ENCODE measurements at places on chromosomes 12 and 14. TPM values are rescaled to one million over a fixed set of nuclear protein-coding genes. Genes with fewer than 3 reads are reported as not detected.
A peak's percentile ranks its signal among the peaks of the same experiment; 100 is the strongest.

DNA sequence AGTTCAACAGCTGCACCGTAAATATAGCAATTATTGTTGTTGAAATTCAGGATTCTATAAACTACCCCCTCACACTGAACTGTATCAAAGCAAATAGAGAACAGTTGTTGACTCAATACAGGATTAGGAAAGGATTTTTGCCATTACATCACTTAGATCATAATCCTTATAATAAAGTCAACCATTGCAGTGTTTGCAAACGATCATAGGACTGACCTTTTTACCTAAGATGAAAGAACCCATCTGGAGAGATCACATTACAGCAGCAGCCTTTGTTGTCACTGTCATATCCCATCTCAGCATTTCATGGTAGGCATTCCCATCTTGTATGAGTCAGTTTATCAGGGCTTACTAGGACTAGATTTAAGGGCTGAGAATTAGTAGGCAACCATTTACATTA lies 96.1 kb downstream of the IPO8 start:
- no peak for DNase-seq

The NXPH4 gene
- not detected for total RNA-seq

DNA sequence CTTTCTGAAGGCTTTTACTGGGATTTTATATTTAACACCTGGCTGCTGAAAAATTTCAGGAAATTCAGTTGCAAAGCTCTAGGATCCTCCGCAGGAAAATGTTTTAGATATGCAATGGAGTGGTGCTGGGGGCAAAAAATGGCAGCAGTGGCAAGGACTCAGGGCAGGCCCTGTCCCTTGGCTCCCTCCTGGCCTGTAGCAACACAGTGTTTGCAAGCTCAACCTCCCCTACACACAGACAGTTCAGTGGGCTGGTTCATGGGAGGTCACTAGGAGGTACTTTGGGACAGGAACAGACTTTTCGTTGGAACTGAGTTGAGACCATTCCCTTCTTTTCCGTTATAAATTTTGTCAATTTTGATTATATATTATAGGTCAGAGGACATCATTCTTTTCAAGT lies 270.4 kb downstream of the ADAMTS20 start:
- DNase-seq = no peak

DNA sequence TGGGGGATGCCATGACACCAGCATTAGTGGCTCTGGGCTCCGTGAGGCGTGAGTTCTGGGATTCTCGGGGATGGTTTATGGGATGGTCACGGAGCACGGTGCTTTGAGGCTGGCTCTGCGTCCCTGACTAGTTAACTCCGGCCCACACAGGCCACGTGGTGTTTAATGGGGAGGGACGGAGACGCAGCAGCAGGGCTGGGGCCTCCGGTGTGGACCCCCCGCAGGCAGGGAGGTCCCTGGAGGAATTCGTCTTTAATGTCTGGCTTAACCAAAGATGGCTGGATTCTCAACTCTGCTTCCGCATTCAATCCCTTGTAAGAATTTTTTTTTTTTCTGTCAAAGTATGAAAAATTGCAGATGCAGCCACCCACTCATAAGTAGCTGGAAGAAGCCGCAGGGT lies 86.4 kb upstream of the RFLNA start:
- no peak for DNase-seq

DNA sequence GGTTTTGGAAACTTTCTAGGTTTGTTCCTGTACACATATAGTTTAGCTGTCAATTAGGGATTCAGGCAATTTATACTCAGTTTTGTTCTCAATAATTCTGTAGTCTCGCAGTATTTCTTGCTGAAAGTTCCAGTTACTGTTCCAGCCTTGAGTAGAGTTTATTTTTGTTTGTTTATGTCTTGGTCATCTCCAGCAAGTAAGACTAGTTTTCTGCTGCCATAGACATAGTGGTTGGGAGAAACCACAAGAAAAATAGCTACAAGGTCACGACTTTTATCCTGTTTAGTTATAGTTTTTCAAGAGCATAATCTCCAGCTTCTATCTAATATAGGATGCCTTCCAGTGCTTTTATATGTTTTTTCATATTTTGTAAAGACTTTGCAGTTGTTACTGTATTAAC lies 99.6 kb upstream of the FOXG1 start:
- no peak for DNase-seq

The TMEM30B gene
- total RNA-seq = 2.7 TPM

DNA sequence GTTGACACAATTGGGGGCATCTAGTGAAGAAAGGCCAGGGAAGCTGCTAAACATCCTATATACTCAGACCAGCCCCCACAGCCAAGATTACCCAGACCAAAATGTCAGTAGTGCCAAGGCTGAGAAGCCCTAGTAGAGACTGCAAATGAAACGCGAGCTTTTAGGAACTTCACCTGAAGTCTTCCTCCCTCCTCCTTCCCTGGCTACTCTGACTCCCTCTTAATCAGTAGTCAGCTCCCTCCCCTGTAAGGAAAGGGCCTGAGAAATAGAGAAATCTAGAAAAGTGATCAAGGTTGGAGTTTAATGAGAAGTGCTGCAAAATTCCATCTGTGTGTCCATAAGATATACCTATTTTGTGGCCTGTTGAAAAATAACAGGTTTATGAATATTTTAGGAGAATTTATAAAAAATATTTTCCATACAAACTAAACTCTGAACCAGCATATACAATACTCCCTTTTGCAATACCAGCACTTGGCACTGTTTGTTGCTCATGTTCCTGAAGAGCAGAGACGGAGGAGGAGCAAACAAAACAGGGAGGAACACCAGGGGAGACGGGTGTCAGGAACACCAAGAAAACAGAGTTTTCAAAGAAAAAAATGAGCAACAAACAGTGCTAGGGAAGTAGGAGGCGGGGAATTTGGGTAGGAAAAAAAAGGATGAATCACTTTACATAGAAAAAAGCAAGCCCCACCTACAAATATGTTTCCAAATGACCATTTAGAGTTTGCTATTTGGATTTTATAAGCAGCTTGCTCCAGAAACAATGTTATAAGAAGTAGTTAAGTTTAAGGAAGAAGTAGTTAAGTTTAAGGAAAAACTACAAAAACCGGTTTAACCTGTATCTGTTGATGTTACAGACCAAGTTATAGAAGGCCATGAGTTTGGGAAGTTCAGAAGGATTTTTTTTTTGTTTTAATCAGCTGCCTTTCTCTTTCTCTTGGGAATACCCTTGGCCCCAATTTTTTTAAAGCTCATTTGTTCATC lies 282.1 kb upstream of the GRIP1 start:
- no peak for DNase-seq

- no peak for DNase-seq
These were observed 131.9 kb downstream of the MDGA2 start for GRCh38 chr14:47543459-47543858.

The CCDC196 gene
- total RNA-seq = not detected

The ZDHHC22 gene
- not detected for total RNA-seq

GRCh38 chr14:49692193-49692757 lies 645 bp upstream of the KLHDC1 start:
- no peak for DNase-seq

The NPFF gene
- total RNA-seq = not detected

The ABHD4 gene
- 14.7 TPM for total RNA-seq

The PTPN6 gene
- total RNA-seq = 249 TPM

- DNase-seq = no peak
These were observed 26.8 kb downstream of the AMN1 start for GRCh38 chr12:31702047-31702446.

The ANKS1B gene
- total RNA-seq = not detected

- peak; percentile 75 for DNase-seq
These were observed 44.2 kb downstream of the KCTD10 start for GRCh38 chr12:109432842-109433304.

DNA sequence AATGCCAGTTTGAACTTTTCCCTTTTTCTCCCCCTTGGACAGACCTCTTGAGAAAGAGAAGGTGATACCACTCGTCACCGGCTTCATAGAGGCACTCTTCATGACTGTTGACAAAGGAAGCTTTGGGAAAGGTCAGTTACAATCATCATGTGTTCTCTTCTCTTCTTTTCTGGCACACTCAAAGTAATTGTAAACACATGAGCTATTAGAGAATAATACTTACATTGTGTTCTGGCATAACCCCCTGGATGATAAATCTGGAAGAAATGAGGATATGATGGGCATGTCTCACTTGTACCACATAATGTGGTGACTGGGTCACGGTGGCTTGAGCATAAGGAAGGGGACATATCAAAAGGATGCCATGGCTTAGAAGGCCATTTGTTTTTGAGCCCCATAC lies 20.0 kb downstream of the UTP20 start:
- no peak for DNase-seq

GRCh38 chr12:119154435-119154818 lies 24.3 kb upstream of the HSPB8 start:
- DNase-seq = no peak

The TMEM52B gene
- not detected for total RNA-seq

The RNASE3 gene
- total RNA-seq = not detected

The PIK3C2G gene
- total RNA-seq = not detected

The IQSEC3 gene
- 2.0 TPM for total RNA-seq

The P3H3 gene
- 17.7 TPM for total RNA-seq

The CATSPERB gene
- total RNA-seq = 7.7 TPM

DNA sequence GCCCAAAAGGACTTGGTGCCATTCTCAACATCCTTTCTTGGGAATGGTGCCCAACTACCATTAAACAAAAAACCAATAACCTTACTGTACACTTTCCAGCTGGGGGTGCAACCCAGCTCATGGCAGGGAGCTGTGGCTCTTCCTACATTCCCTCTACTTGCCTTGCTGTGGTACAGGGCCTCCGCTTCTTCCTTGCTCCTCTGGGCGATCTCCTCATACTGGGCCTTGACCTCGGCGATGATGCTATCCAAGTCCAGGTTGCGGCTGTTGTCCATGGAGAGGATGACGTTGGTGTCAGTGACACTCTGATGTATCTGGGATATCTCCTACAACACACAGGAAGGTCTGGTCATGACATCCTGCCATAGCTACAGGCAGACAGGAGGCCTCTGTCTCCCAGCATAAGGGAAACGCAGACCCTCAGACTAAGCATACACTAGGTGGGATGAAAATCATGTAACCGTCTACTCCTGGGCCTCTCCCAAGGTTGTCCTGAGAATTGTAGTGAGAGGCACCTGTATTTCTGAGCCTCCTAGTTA lies 3.9 kb downstream of the KRT2 start:
- no peak for DNase-seq

- peak; percentile 64 for DNase-seq
These were observed 1.9 kb upstream of the PIWIL1 start for GRCh38 chr12:130335517-130336392.

DNA sequence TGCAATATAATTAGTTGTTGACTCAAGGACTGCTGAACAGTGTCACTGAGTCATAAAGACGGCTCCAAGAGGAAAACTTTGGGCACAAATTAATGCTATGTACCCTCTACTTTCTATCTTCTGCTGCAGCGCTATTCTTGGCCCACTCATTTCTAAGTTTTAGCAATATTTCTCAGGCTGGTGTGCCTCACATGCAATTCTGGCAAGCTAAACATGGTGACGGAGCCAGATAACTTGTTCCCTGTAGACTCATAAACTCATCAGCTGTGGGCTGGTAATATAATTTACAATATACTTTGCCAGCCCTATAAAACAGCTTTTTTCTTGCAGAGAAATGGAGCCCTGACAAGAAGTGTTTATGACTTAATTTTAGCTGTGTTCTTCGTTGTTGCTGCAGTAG lies 615.1 kb downstream of the NRXN3 start:
- DNase-seq = no peak

The TBX5 gene
- not detected for total RNA-seq
